ENCODE measurements at places on chromosomes 5 and 9.

DNA sequence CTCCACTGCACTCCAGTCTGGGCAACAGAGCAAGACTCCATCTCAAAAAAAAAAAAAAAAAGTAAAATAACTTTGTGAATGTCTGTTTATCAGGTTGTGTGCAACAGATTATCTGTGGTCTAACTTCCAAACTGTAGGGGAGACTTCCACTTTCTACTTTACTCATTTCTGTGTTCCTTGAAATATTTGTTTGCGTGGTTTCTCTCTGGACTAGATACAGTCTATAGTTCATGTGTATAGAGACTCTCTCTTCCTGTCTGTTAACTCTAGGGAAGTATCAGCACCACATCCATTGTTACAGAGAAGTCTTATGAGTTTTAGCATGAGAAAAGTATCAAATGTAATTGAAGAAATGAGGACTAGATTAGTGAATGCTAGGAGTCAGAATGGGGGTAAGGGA lies 168.3 kb downstream of the LPAR1 start:
- no peak for DNase-seq

DNA sequence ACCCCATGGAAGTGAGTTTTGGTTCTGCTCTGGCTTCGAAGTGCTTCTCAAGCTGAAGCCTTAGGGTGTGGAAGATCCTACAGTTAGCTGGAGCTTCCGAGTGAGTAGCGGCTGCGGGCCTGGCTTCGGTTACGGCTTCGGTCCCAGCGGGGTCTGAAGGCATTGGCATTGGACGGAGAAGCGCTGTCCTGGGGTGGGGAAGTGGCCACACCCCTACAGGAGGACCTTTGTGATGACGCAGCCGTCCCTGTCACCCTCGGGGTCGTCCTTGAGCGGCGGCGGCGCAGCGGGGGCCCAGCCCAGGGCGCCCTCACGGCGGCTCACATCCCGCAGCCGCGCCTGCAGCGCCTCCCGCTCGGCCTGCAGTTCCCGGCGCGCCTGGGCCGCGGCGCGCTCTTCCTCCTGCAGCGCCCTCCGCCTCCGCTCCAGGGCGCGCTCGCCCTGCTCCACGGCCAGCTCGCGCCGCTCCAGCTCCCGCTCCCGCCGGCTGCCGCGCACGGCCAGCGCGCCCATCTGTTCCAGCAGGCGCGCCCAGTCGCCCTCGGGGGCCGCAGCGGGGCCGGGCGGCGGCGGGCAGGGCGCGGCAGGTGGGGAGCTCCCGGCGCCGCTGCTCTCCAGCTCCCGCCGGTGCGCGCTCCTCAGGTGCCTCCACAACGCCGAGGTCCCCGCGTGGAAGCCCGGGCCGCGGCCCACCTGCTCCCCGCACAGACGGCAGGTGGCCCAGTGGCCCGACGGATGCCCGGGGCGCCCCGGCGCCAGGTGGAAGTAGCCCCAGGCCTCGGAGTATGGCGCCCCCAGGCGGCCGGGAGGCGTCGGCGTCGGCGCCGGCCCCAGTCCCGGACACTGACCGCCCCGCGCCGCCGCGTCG lies 9.9 kb downstream of the ZBED3 start:
- DNase-seq = peak; percentile 65

DNA sequence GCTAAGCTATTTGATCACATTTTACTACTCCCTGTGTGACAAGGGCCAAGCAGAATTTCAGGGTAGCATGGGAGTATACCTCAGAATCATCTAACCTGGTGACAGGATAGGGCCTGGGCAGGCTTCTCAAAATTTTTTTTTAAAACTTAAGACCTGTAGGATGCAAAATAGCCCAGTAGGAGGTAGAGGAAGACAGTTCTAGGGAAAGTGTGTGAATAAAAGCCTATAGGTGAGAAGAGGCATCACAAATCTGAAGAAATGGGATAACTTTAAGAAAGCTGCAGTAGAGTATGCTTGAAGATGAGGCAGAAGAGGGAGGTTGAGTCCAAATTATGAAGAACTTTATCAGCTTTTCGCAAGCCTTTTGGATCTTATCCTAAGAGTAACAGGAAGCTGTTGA lies 32.3 kb downstream of the CNTRL start:
- DNase-seq = no peak

- DNase-seq = no peak
Observed at GRCh38 chr5:54852007-54852406, 133.4 kb downstream of the ESM1 start.

DNA sequence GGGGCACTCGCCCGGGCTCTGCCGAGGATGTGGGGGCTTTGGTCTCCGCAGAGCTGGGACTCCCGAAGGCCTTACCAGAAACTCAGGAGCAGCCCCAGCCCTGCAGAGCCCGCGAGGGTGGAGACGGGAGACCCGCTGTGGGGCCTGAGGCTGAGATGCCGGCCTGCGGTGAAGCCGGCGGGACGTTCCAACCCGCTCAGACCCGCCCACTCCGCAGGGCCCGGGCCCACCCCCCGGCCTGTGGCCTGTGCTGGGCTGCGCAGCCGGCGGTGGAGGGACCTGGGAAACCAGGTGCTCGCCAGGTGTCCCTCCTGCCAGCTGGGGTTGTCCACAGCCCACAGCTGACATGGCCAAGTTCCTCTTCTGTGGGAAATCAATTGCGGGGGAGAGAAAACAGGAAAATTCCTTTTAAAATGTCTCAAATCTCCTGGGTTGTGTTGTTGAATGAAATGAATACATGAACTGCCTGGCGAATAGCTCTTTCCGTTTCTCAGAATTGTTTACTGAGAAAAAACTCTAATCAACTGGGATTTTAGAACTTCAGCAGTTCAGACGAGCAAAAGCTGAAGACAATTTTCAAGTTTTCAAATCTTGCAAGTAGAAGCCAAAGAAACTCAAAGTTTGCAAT lies 49.0 kb upstream of the IRX4 start:
- DNase-seq = no peak

- no peak for DNase-seq
Observed at GRCh38 chr5:40112875-40113274, 566.8 kb upstream of the PTGER4 start.

All from CD14-positive monocyte (primary cell).